ENCODE measurements at places on chromosomes 13 and 19.

DNA sequence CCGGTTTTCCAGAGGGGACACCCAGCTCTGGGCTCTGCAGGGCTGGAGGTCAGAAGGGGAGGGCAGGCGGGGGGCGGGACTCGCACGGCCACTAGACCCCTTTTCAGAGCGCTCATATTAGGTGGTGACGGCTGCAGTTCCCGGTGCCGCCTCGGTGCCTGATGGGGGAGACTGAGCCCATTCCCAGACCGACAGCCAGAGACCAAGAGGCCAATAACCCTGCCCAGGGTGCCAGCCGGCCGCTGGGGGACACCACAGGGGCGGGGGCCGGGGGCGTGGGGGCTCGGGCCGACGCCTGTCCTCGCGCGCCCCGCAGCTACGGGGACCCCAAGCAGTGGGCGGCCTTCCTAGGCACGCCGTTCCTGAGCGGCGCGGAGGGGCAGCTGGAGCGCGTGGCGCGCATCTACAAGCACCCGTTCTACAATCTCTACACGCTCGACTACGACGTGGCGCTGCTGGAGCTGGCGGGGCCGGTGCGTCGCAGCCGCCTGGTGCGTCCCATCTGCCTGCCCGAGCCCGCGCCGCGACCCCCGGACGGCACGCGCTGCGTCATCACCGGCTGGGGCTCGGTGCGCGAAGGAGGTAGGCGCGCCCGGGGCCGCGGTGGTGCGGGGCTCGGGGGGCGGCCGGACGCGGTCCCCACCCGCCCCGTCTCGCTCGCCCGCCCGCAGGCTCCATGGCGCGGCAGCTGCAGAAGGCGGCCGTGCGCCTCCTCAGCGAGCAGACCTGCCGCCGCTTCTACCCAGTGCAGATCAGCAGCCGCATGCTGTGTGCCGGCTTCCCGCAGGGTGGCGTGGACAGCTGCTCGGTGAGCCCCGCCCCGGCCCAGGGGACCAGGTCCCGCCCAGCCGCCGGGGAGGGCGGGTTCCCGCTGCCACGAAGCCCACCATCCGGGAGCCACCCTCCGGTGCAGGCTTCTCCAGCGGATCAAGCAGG, 2.4 kb downstream of the TIMM13 start:
- no peak for DNase-seq

- no peak for DNase-seq
These were observed 119.7 kb upstream of the MRI1 start for GRCh38 chr19:13644645-13645044.

- DNase-seq = no peak
These were observed 27.0 kb downstream of the SAE1 start for GRCh38 chr19:47157431-47158321.

GRCh38 chr13:24233351-24233901, 72.9 kb downstream of the SPATA13 start:
- DNase-seq = peak; percentile 20

GRCh38 chr13:32429433-32429909, 1.5 kb upstream of the N4BP2L1 start:
- DNase-seq = no peak

GRCh38 chr19:45716359-45717130, 14.2 kb downstream of the FBXO46 start:
- DNase-seq = no peak

- DNase-seq = no peak
These were observed 350.9 kb downstream of the SUCLA2 start for GRCh38 chr13:47650209-47650608.

DNA sequence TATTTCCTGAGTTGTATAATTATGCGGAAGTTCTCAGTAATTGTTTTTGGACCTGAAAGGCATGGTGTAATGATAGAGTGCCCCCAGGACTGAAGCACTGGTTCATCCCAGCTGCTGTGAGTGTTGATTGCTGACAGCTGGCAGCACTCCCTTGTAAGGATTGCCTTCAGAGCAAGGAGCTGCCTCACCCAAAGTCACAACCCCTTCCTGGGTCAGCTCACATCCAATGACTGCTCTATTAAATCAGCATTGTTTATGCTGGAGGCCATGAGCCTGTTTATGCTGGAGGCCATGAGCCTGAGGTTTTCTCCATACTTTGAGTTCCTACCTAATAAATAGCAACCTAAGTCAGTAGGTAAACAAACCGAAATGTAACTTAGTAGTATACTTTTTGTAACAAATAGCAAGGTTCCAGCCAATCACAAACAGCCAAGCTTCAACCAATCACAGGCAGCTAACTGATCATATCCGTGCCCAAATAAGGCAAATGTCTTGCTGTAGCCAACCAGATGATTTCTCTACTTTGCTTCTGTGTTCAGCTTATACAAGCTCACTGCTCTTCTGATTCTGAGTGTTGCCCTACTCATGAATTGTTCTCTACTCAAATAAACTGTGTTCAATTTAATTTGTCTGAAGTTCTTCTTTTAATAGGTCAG, 11.7 kb upstream of the SPACA6 start:
- DNase-seq = no peak

DNA sequence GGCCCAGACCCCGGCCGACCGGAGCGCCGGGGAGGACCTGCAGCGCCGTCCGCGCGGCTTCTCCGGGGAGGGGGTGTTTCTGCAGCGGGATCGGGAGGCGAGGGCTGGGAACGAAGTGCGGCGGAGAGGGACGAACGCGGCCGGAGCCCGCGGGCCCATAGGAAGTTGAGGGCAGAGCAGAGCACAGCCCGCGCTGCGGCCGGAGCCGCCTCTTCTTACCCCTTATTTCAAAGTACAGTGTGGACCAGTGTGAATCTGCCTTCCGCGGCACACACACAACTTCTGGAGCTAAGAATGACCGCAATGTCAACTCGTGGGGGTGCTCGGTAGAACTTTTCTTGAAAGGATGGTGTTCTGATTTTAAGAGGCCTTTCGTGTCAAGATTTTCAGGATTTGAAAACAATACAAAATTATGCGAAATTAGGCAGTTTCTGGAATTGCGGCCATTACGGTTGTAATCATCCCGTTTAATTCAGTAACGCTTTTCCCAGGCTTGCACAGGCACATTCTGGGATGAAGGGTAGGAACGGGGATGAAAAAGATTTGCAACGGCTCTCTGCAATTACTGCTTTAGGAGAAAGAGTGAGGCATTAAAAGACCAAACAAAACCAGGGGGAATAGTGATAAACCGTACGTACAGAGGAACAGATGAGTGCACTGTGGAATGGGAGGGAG, 821 bp downstream of the TDRD3 start:
- peak; percentile 5 for DNase-seq

DNA sequence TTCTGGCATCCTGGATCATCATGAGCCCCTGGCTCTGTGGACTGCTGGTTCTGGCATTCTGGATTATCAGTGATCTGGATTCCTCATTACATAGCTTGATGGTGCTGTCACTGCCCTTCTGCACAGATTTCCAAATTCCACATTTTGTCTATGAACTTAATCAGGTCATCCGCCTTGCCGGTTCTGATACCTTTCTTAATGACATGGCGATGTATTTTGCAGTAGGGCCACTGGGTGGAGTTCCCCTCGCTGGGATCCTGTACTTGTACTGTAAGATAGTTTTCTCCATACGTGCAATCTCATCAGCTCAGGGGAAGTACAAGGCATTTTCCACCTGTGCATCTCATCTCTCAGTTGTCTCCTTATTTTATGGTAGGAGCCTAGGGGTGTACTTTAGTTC, 24.4 kb upstream of the OR7C2 start:
- DNase-seq = no peak

DNA sequence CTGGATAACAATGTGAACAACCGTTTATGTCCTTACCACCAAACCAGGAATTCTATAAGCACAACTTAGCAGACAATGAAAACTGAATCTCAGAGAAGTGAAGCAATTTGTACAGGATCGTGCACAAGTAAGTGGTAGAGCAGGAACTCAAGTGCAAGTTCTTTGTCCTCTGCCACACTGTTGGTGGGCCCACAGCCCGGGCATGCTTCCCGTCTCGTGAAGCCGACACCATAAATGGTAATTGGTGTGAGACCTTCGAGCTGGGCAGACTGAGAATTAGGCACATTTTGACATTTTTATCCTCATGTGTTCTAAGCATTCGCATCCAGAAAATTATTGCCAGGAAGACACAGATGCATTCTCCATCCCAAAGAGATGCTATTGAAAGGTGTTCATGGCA, 27.9 kb upstream of the FLT1 start:
- DNase-seq = no peak

- no peak for DNase-seq
These were observed 15.8 kb upstream of the GARIN5A start for GRCh38 chr19:50492303-50493052.

DNA sequence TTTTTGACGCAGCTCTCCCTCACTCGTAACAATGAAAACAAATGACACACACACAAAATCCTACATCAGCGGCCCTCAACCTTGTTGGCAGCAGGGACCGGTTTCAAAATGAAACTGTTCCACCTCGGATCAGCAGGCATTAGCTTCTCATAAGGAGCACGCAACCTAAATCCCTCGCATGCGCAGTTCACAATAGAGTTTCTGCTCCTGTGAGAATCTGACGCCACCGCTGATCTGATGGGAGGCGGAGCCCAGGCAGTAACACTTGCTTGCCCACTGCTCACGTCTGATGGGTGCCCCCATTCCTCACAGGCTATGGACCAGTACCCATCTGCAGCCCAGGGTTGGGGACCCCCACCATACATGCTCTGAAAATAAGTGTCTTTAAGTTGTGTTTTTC, 43.4 kb downstream of the DHRS12 start:
- no peak for DNase-seq

GRCh38 chr19:21047716-21048115, 27.3 kb downstream of the ZNF430 start:
- DNase-seq = no peak

- no peak for DNase-seq
These were observed 15.4 kb downstream of the ANKRD24 start for GRCh38 chr19:4197625-4198466.

GRCh38 chr13:52849291-52850071, 1.0 kb upstream of the PCDH8 start:
- no peak for DNase-seq

GRCh38 chr19:30375553-30376031, 3.4 kb downstream of the ZNF536 start:
- DNase-seq = no peak

DNA sequence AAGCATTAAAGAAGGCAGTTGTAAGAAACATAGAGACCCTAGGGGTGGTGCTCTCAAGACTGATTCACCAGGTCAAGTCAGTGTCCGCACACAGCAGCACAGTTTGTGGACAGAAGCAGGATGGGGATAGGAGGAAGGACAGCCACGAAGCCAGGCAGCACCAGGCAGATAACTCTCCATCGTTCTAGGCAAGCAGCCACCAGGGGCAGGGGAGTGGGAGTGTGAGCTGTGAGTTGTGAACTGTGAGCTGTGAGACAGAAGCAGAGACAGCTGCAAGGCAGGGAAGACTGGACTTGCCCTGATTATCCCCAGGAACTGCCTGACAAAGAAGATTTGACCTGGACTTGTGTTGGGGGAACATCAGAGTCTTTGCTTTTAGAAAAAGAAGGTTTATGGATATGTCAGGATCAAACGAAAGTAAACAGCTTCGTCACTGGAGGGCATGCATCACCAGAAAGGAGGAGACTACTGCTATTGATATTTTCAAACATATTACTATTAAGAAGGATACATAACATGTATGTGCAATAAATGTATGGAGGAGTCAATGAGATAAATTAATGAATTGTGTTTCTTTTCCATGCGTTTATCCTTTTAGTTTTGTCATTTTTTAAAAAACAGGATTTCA, 286.1 kb downstream of the IRS2 start:
- DNase-seq = no peak

GRCh38 chr19:31784671-31785101, 435.4 kb upstream of the TSHZ3 start:
- DNase-seq = no peak

DNA sequence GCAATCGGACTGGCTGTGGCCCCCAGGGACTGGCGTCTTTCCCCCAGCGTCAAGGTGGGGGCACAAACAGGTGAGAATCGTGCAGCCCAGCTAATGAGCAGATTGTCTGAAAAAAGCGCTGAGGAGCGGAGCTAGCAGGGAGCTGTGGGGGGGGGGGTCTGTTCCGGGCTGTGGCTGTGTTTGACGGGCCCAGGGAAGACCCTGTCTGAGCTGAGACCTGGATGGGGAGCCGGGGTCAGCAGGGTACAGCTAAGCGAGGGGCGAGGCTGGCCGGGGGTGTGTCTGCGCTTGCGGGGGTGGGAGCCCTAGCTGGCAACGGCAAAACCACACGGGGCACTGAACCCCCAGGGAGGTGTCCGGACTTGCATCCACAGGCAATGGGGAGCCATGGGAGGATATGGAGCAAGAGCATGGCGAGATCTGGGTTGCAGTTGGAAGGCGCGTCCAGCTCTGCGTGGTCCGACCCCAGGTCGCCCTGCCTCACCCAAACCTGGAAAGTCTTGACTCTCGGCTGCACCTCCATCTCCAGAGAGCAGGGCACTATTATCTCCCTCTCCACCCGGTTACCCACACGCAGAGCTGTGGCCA, 4.6 kb downstream of the LINGO3 start:
- no peak for DNase-seq

GRCh38 chr13:75339635-75340374, 142.2 kb downstream of the TBC1D4 start:
- no peak for DNase-seq

GRCh38 chr19:1259206-1259875, 9.8 kb upstream of the CIRBP start:
- DNase-seq = no peak

DNA sequence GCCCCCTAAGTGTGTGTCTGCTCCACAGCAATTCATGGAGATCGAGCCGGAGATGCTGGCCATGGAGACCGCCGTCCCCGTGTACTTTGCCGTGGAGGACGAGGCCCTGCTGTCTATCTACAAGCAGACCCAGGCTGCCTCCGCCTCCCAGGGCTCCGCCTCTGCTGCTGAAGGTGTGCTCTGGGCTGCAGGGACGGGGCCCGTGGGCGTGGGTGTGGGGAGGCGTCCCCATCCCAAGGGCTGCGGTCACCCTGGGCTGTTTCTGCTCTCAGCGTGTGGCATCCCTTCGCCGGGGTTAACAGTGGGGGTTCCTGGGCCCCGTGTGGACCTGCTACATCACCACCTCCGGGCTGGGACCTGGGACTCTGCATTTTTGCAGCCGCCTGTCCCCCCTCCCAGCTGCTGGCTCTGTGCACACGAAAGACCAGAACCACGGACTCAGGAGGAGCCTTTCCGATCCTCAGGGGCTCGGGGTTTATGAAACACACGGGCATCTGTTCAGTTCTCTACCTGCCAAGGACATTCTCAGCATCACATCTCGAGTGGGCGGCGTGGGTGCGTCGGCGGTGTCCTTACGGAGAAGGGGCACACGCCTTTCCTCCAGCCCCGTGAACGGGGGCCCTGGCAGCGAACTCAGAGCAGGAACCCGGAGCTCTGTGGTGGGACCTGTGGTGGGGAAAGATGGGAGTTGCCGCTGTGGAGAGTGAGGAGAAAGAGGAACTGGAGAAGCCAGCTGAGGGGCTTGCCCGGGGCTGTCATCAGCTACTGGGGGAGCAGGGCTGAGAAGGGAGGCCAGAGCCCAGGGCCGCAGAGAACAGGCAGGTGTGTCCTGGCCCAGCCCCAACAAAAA, 7.8 kb downstream of the NCLN start:
- DNase-seq = no peak

GRCh38 chr13:24683351-24683750, 3.1 kb downstream of the ATP12A start:
- DNase-seq = no peak

Measured in BJ (cell line).